MV-4-11 (cell line): ENCODE measurements at places on chromosomes 3 and 15.

DNA sequence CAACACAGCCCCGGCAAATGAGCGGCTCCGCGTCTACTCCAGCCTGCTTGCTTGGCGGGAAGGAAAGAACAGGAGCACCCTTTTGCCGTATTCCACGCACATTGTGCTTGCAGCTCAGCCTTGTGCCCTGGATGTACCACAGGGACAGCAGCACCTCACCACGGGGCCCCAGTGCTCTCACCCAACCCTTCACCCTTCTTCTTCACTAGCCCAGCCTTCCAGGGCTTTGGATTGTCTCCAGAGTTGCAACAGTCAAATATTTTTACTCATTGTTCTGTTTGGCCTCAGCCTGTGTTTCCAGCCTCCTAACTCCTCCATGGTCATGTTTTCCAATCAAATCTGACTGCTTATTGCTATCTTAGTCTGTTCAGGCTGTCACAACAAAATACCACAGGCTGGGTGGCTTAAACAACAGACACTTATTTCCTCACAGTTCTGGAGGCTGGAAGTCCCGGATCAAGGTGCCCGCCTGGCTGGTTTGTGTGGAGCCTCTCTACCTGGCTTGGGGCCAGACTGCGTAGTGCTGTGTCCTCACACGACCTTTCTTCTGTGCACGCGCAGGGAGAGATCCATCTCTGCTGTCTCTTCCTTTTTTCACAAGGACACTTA is 79.2 kb upstream of the ABHD17C start:
- DNase-seq = no peak

DNA sequence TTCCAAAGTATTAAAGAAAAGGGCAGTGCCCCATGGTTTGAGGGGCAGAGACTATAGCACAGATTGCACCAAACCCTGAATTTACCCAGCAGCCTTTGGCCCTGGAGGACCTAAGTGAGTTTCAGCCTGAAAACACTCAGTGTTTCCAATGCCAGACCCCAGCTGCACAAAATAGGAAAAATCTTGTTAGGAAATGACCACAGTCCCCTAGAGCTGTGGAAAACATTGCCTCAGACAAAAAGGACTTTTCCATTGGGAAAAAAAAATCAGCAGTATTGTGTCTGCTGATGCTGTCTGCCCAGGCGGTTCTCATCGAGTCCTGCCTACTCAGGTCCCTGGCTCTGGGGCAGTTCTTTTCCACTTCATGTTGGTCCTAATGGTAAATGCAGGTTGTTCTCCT is 121.7 kb upstream of the DLG1 start:
- DNase-seq = no peak

DNA sequence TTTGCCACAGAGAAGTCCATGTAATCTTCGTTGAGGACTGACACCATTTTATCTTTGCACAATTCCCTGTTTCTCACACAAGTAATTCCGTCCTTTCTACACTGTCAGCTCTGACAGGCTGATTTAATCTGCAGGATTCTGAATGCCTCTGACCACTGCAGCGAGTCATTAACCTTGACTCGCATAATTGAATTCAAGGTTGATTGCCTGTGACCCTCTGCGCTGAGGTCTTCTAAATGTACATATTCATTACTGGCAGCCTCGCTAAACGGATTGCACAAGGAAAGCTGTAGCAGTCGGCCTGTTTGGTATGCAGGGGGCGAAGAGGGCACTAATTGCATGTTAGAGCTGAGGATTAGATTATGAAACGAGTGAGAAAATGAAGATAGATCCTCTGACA is 147.8 kb downstream of the SHOX2 start:
- no peak for DNase-seq

GRCh38 chr15:51575775-51576174 is 46.8 kb downstream of the DMXL2 start:
- peak; percentile 20 for DNase-seq

GRCh38 chr15:67136802-67137201 is 71.4 kb downstream of the SMAD3 start:
- DNase-seq = no peak

DNA sequence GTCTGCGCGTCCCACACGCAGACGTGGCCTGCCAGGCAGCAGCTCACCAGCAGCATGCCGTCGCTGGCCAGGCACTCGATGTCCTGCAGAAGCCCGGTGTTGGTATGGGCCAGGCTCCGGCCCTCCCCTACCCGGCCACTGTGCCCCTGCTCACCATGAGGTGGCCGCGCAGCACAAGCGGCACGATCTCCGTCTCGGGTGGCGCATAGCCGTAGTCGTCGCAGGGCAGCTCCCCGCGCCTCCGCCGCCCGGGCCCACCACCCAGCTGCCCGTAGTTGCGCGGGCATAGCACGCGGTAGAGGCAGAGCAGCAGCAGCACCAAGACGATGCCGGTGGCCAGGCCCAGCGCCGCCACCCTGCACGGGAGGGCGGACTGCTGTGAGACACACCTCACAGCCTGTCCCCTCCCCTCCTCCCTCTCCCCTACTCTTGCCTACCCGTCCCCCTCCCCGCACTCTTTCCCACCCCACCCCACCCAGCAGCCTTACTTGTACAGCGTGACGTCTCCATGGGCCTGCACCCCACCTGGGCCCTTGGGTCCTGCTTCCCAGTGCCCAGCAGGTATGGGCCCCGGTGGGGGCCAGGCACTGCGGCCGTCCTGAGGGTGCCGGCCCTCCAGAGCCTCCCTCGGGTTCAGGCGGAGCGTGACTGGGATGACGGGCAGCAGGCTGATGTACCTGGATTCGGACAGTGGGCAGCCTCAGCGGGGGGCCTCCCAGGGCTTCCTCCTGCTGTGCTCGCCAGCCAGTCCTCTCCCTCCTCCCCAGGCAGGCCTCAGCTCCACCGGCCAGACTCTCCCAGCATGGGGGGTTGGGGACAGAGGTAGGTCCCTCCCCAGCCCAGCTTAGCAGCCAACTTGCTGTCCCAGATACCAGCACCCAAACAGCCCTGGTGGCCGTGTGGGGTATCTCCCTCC is 37.6 kb downstream of the PTPN23 start:
- no peak for DNase-seq

GRCh38 chr15:61564785-61565184 is 335.7 kb upstream of the RORA start:
- no peak for DNase-seq
